ENCODE measurements at places on chromosomes 16 and 17. TPM values are rescaled to one million over a fixed set of nuclear protein-coding genes. Genes with fewer than 3 reads are reported as not detected.

The NUDT21 gene
- 67.6 TPM for total RNA-seq

The ABCC6 gene
- 0.63 TPM for total RNA-seq

The ABI3 gene
- 6.3 TPM for total RNA-seq

The KRT27 gene
- not detected for total RNA-seq

The TBC1D3K gene
- total RNA-seq, result not detected

The HAP1 gene
- not detected for total RNA-seq
